ENCODE measurements at places on chromosomes 4 and X.

- no peak for DNase-seq
Measured at GRCh38 chr4:10173754-10174749, 57.5 kb upstream of the WDR1 start.

- DNase-seq = peak; percentile 1
Measured at GRCh38 chr4:179750374-179750773, 2308.1 kb upstream of the AGA start.

- peak; percentile 37 for DNase-seq
Measured at GRCh38 chr4:102196221-102196620, 149.1 kb downstream of the SLC39A8 start.

DNA sequence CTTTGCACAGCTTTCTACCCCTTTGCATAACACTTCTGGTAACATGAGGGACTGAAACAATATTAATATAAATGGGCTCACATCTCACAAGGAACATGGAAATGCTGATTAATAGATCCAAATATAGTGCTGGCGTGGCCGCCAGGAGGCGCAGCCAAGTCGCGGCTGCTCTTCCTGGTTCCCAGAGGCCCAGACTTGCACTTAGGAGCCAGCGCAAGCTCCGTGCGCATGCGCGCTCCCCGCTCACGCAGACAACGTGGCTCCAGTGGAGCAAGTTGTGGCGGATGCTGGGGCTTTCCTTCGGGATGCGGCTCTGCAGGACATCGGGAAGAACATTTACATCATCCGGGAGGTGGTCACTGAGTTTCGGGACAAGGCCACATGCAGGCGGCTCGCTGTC lies 318.3 kb upstream of the SLC7A11 start:
- DNase-seq = no peak

DNA sequence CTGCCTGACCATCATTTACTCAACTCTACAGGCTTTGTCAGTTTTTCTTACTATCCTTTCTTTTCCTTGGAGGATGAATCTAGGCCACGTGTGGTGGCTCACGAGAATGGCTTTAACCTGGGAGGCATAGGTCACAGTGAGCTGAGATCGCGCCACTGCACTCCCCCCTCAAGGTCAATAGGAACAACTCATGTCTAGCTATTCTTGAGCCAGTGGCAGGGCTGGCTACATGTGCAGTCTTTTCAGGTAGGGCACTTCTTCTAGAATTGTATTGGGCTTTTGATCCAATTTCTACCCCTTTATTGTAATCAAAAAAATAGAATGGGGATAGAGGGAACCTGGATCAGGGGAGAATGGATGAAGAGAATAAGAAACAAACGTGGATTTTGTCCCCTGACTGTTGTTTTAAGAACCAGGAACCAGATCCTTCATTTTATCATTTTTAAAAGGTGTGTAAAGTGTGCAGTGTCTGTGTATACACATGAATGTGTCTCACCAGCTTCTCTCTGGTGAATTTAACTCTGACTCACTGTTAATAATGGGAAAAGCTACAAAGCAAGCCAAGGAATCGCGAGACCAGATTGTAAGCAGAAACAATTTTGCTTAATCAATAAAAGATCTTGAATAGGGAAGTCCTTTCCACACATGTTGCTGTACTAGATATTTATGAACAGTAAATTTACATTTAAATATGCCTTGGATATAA lies 283.9 kb upstream of the GPC4 start:
- DNase-seq = peak; percentile 1

DNA sequence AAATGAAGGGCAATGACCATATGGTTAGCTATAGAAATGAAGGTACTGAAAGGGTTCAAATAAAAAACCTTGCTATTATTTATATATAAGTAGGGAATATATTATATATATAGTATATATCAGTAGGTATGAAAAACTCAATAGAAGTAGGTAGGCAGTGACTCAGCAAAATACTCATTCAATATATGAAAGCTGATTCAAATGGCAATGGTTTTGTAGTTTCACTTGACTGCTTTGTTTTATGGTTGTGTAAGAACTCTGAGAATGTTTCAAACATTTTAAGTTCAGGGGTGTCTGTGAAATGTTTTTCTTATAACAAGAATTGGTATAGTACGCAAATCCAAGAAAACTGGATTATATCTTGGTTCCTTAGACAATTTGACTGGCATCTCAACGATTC lies 4.1 kb downstream of the ZNF280C start:
- DNase-seq = peak; percentile 38

GRCh38 chrX:148530464-148531077 lies 30.2 kb downstream of the AFF2 start:
- DNase-seq = peak; percentile 46

DNA sequence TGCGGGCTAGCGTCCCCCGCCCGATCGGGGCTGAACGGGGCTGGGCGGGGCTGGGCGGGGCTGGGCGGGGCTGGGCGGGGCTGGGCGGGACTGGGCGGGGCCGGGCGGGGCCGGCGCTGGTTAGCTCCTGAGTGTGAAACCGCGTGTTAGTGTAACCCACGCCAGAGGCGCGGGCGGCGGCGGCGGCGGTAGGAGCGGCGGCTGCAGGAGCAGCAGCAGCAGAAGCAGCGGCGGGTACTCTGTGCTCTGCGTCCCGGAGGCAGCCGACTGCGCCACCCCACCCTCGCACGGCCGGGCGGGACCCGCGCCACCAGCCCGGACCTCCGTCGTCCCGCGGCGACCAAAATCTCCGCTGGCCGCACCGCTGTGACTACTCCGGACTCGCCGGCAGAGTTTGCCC lies 128.1 kb downstream of the LAS1L start:
- DNase-seq = no peak

GRCh38 chr4:26067035-26067434 lies 153.0 kb downstream of the SMIM20 start:
- no peak for DNase-seq

GRCh38 chr4:108043526-108043925 lies 53.8 kb downstream of the HADH start:
- no peak for DNase-seq

DNA sequence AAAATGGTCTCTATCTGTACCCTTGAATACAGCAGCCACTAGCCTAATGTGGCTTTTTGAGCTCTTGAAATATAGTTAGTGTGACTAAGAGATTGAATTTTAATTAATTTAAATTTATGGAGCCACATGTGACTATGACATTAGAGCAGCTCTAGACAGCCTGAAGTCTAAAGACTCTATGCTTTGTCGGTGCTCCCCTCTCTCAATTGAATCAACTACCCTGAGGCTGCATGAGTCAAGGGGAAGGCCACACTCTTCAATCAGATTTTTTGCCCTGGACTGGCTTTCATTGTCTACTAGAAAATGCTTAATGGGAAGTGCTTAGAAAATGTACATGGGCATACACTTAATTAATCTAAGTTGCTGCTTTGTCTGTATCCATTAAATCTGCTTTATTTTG lies 11.7 kb downstream of the TLR7 start:
- no peak for DNase-seq

DNA sequence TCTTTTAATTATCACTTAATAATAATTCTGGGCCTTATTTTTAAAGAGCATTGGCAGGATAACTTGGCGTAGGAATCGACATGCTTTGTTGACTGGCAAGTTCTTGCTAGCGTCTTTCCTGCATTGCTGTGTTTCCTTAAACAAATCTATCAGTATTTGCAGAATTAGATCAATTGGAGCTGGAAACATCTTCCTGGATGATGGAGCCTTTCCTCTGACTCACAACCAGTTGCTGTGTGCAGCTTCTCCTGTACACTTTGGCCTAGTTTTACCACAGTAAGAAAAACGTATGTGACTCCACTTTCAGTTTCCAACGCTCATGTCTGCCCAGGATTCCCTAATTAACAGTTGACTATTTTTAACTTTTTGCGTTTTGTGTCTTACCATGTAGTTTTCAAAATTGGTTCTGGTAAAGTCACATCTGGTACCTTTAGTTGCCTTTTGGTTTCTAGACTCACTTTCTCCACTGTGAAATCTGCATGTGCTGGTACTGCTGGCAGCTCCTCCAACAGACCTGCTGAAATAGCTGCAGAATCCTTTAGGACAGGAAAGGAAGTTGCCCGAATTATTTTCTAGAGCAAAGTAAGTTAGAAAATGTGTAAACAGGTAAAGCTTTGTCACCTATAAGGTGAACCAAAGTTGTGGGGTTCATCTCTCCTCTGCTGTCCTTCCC lies 553.2 kb upstream of the FAT1 start:
- DNase-seq = peak; percentile 28

DNA sequence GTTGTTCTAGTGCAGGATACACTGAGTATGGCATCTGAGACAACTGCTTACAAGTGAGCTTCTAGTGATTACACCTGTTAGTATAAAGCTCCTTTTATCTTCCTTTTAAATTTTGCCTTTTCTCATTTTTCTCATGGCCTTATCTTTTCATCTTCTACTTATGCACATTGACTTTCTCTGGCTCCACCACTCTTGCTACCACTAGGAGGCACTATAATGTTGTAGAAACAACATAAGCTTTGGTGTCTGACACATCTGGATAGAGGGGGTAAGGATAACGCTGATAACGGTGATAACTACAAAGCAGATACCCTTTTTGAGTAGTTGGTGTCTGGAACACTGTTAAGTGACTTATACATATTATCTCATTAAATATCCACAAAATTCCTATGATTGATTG lies 187.4 kb upstream of the TEX13C start:
- no peak for DNase-seq

- DNase-seq = no peak
Measured at GRCh38 chr4:153384160-153384559, 39.7 kb downstream of the MND1 start.

DNA sequence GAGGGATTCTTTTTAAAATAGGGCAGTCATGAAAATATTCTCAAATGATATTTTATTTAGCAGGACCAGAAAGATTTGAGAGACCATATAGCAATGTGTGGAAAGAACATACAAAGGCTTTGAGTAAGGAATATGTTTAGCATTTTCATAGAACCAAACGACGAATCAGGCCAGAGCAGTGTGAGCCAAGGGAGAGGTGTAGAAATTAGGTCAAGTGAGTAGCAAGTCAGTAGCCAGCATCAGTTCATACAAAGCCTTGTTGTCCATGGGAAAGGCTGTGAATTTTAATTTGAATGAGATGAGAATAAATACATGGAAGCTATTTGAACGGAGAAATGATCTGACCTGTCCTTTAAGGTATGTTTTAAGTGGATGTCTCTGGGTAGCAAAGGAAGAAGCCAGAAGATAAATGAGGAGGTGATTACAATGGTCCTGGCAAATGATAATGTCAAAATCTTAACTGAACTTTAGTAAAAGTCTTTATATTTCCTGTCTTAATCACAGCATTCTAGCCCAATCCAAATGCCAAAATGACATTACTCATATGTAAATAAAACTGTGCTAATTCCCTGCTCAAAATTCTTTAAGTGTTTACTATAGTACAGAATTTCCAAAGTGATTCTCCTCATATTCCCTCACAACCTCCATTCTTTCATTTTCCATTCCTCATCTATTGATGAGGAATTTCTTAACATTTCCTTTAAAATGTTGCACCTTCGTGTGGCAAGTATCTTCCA lies 155.7 kb upstream of the SLIT2 start:
- DNase-seq = no peak

GRCh38 chr4:73573794-73574528 lies 46.3 kb downstream of the RASSF6 start:
- DNase-seq = peak; percentile 96

GRCh38 chrX:18861511-18861910 lies 122.4 kb downstream of the PHKA2 start:
- no peak for DNase-seq

DNA sequence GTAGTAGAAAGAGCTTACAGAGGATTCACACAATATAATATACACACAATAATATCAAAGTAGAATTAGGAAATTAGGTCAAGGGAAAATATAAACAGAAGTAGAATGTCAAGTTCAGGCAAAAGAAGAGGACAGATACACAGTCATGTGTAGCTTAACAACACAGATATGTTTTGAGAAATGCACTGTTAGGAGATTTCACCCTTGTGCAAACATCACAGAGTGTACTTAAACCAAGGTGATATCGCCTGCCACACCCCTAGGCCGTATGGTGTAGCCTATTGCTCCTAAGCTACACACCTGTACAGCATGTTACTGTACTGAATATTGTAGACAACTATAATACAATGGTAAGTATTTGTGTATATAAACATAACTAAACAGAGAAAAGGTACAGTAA lies 110.0 kb upstream of the EDNRA start:
- DNase-seq = no peak

DNA sequence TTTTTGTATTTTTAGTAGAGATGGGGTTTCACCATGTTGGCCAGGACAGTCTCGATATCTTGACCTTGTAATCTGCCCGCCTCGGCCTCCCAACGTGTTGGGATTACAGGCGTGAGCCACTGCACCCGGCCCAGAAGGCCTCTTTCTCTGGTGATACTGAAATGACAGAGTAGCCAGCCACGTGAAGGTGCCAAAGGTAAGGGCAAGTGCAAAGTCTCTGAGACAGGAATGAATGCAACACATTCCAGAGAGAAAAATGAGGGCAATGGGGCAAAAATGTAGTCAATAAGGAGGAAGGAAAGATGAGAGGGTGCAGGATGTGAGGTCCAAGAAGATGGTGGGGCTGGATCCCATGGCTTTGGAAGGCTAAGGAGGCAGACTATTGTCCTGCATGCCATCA lies 176.0 kb downstream of the NR3C2 start:
- DNase-seq = no peak

GRCh38 chr4:24912252-24913118 lies at the start of gene CCDC149:
Gene CCDC149, minus strand, starts transcription at chr4:24913042. Its CDS starts 178 bp downstream, at chr4:24912864.
- peak; percentile 60 for DNase-seq

GRCh38 chr4:47483745-47484144 lies 1.3 kb upstream of the ATP10D start:
- peak; percentile 48 for DNase-seq

DNA sequence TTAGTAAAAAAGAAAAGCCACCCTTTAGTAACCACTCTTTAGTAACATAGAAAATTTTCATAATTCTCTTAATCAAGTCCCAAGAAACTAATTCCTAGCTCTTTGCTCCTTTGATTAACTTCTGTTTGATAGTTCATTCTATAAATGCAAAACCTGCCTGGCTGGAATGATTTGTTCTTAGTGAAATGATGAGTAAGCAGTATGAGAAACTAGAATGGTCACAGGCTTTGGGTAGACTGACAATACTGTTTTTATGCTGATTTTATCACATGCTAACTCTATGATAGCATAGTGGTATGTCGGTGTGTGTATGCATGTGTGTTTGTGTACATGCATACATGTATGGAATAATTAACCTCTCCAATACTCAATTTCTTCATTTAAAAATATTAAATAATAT lies 81.2 kb downstream of the SYTL5 start:
- no peak for DNase-seq

DNA sequence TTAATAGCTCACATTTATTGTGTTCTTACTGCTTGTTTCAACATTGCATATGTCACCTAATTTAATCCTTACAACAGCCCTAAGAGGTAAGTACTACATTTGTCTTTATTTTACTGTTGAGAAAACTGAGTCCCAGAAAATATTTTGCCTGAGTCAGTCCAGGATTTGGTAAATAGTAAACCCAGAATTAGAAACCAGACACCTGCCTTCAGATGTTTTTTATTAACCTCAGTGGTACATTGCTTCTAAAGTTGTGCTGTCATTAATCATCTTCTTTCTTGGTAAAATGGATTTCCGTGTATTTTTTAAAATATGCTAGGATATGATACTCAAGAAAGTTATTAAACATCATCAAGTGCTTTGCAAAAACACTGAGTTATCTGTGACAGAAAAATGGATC lies 31.4 kb downstream of the USP53 start:
- DNase-seq = no peak

GRCh38 chrX:19886375-19886774 lies 1.0 kb downstream of the SH3KBP1 start:
- no peak for DNase-seq

Data from choroid plexus epithelial cell (primary cell).